Right atrium auricular region (tissue), 2 donors: ENCODE measurements at places on chromosomes 1 and 21.

DNA sequence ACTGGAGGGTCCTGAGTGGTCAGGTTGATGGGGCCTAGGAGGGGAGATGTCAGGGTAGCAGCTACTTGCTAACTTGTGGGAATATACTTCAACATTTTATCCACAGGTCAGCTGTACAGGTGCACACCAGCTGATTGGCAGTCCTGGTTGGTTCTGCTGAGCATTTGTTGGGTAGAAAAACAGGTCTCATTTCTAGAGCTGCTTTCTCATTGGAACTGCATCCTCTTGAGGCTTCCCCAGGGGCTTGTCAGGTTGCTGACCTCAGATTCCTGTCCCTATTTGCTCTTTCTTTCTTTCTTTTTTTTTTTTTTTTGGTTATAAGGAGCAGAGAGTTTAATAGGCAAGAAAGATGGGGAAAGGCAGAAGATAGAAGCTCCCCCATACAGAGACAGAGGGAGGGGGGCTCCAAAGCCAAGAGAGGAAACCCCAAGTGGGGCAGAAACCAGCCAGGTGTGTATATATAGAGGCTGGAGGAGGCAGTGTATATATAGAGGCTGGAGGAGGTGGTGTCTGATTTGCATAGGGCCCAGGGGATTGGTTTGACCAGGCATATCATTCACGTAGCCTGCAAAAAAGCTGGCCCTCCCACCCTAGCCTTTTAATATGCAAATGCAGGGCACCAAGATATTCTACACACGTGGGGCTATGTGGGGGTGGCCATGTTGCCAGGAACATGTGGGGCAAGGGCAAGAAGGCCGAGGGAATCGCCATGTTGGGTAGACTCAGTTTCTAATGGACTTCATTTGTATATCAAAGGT is 57.3 kb upstream of the STUM start:
- H3K27ac ChIP-seq = no peak overlapping the region
- H3K4me1 ChIP-seq = no peaks in the 10 kb centered on the region
- no peaks in the 10 kb centered on the region for H3K27me3 ChIP-seq
- no peak for DNase-seq

DNA sequence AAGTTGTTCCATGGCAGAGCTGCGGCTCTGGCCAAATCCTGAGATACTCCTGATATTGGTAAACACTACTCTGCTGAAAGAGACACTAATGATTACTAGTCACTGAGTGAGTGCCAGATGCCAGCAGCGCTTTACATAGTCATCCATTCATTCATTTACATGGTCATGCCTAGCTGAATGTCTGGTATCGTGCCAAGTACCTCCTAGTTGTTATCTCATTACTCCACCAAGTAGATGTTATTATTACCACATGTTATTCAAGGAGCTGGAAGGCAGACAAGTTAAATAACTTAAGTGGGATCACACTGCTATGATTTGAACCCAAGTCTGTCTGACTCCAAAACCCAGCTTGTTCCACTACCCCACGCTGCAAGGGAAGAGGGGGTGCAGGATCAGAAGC is 4.7 kb downstream of the OLFML2B start:
- DNase-seq = no peak
- H3K27ac ChIP-seq = peak overlapping the region; percentile 59
- no peaks in the 10 kb centered on the region for H3K27me3 ChIP-seq
- no peak overlapping the region for H3K4me3 ChIP-seq

GRCh38 chr1:33292726-33293340 is 28.1 kb downstream of the A3GALT2 start:
- H3K27me3 ChIP-seq = no peaks in the 10 kb centered on the region
- no peaks in the 10 kb centered on the region for H3K4me1 ChIP-seq
- peak overlapping the region; percentile 5 for H3K27ac ChIP-seq
- peaks cover 13% of the 10 kb centered on the region for H3K36me3 ChIP-seq
- H3K4me3 ChIP-seq = no peak overlapping the region

- H3K36me3 ChIP-seq = peaks cover 6% of the 10 kb centered on the region
- H3K4me3 ChIP-seq = no peak overlapping the region
- H3K27ac ChIP-seq = no peak overlapping the region
- DNase-seq = no peak
These were observed 66.7 kb downstream of the NME7 start for GRCh38 chr1:169300854-169301253.

GRCh38 chr21:44751186-44751798 is 39.9 kb upstream of the TSPEAR start:
- H3K27me3 ChIP-seq = no peaks in the 10 kb centered on the region
- H3K36me3 ChIP-seq = no peaks in the 10 kb centered on the region
- DNase-seq = no peak
- H3K4me1 ChIP-seq = no peaks in the 10 kb centered on the region
- no peak overlapping the region for H3K27ac ChIP-seq
- H3K4me3 ChIP-seq = no peak overlapping the region

DNA sequence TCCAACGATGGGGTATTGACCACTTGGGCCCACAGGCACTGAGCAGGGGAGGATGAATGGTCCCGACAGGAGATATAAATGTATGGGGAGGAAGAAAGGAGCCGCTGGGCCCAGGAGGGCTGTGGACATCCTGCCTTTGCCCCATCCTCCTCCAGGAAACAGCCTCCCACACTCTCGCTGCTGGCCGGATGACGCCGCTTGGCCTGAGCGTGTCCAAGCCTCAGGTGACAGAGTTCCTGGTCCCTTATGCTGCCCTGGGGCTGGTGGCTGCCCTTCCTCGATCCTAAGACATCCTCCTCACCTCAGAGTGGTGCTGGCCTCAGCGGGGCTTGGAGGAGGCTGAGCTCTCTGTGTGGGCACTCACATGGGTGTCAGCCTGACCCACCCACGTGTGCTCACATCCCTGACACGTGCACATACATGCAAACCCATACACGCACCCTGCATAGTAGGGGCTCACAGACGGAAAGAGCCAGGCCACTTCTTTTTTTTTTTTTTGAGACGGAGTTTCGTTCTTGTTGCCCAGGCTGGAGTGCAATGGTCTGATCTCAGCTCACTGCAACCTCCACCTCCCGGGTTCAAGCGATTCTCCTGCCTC is 5.9 kb upstream of the SERINC2 start:
- H3K4me3 ChIP-seq = no peak overlapping the region
- no peaks in the 10 kb centered on the region for H3K36me3 ChIP-seq
- no peaks in the 10 kb centered on the region for H3K27me3 ChIP-seq
- no peak overlapping the region for H3K27ac ChIP-seq
- no peak for DNase-seq

DNA sequence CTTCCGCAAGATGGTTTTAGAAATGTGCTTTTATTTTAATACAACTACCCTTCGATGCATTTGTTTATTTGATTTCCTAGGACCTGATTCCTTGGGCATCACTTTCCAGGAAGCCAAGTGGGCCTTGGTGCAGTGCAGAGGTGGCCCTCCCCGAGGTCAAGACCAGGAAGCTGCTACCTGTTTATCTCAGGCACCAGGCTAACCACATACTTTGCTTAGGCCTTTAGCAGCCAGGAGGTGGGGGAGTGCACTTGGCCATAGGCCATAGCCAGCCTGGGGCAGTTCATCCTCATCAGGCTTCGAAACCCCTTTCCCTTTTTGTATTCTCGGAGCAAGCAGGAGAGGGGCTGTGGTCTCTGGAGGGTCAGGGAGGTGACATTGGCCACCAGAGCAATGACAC is 45.4 kb downstream of the SMYD2 start:
- peak; percentile 42 for DNase-seq
- H3K36me3 ChIP-seq = no peaks in the 10 kb centered on the region
- H3K4me3 ChIP-seq = no peak overlapping the region

- no peak for DNase-seq
- peaks cover 41% of the 10 kb centered on the region for H3K4me1 ChIP-seq
- H3K27me3 ChIP-seq = no peaks in the 10 kb centered on the region
- no peak overlapping the region for H3K27ac ChIP-seq
- no peaks in the 10 kb centered on the region for H3K36me3 ChIP-seq
These were observed 4.9 kb downstream of the CAMK2N1 start for GRCh38 chr1:20480951-20481617.

DNA sequence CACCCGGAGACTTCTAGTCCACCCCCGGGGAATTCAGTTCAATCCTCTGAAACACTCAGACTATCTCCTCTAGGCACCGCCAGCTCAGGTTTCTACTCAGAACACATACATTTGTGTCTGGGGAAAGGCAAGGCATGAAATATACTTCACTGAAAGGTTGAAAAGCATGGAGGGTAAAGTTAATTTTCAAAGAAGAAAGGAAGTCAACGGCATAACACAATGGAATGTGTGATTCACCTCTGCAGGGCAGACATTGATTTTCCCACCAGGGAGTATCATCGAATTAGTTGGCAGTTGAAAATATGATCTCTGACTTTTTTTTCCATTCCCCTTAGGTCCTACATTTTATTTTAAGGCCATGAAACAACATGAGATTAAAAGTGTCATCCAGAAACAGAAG is 669.4 kb downstream of the SMYD3 start:
- H3K4me1 ChIP-seq = no peaks in the 10 kb centered on the region
- H3K27me3 ChIP-seq = no peaks in the 10 kb centered on the region
- no peak for DNase-seq
- no peaks in the 10 kb centered on the region for H3K36me3 ChIP-seq

DNA sequence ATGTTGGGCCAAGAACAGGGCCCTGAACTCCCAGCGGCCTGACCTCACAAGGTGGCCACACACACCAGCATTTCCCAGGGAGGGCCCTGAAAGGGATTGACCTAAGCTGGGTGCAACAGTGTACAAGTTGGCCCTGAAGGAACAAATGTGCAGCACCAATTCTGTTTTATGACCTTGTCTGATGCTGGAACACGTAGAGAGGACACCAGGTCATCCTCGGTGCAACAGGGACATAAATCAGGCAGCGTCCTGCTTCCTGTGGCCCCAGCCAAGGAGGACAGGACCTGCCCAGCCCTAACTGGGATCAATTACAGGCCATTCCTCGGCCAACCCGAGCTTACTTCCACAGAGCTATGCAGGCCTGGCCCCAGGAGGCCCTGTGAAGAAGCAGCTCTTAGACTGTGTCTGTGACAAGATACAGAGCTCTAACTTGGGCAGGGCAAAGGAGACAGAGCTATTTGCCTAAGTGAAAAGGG is 12.8 kb upstream of the PHC2 start:
- H3K27ac ChIP-seq = peak overlapping the region; percentile 35
- peaks cover 16% of the 10 kb centered on the region for H3K4me1 ChIP-seq
- no peaks in the 10 kb centered on the region for H3K27me3 ChIP-seq
- no peaks in the 10 kb centered on the region for H3K36me3 ChIP-seq
- no peak for DNase-seq

GRCh38 chr1:209485167-209485566 is 98.3 kb upstream of the CAMK1G start:
- no peaks in the 10 kb centered on the region for H3K27me3 ChIP-seq
- DNase-seq = no peak
- H3K4me3 ChIP-seq = no peak overlapping the region

DNA sequence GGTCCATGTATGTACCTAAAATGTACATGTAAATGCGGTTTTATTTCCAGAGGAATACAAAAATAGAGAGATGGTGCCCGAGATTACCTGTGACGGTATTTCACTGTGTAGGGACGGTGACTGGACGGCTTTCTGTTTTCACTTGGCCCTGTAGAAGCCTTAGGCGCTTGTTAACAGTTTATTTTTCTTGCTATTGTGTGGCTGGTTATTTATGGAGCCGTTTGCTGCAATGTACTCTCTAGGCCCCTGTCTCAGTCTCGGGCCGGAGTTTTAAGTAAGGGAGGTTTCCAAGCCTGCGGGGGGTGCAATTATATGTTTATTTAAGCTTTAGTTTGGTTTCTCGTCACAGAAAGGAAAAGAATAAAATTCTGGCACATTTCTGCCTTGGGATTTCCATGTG is 413 bp downstream of the EFCAB7 start:
- H3K36me3 ChIP-seq = peaks cover 4% of the 10 kb centered on the region
- peak overlapping the region; percentile 76 for H3K4me3 ChIP-seq
- DNase-seq = no peak
- no peaks in the 10 kb centered on the region for H3K27me3 ChIP-seq

DNA sequence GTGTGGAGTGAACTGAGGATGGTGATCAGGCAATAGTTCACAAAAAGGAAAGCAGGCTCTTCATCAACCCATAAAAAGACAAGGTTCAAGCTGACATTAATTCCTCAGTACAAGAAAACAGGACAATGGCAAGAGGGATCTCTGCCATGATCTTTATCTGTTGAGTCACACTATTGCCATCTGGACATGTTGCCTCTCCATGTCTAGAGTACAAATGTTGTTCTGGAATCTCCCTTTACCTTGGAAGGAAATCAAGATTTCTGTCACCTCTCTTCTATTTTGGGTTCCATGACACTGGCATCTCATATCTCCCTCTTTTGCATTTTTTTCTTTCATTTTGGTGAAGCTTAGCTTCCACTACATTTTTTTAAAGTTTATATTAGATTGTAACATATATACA is 329.1 kb downstream of the USP25 start:
- H3K4me3 ChIP-seq = no peak overlapping the region
- H3K27ac ChIP-seq = no peak overlapping the region
- H3K4me1 ChIP-seq = no peaks in the 10 kb centered on the region
- no peaks in the 10 kb centered on the region for H3K27me3 ChIP-seq

- DNase-seq = peak; percentile 11
- no peaks in the 10 kb centered on the region for H3K27me3 ChIP-seq
- H3K4me1 ChIP-seq = no peaks in the 10 kb centered on the region
- H3K4me3 ChIP-seq = no peak overlapping the region
- no peaks in the 10 kb centered on the region for H3K36me3 ChIP-seq
These were observed 34.4 kb downstream of the GLUL start for GRCh38 chr1:182357171-182357570.

DNA sequence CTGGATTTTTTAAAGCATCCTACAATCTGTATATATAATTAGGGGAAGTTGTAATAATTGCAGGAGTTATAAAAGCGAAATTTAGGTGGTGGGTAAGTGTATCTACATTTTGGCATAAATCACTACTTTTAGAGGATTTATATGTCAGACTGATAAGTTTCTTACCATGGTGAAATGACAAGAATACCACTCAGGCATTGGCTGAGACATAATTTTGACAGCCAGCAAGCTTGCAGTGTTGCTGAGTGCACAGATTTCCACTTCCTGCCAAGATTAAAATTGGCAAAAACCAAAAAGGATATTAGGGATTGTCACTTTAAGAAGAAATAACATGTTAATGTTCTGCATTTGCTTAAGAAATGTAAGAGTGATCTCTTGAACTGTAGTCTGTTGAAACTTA is 28.2 kb downstream of the NFIA start:
- no peaks in the 10 kb centered on the region for H3K36me3 ChIP-seq
- H3K4me3 ChIP-seq = no peak overlapping the region
- DNase-seq = no peak
- peak overlapping the region; percentile 50 for H3K27ac ChIP-seq
- H3K27me3 ChIP-seq = no peaks in the 10 kb centered on the region
- H3K4me1 ChIP-seq = peaks cover 32% of the 10 kb centered on the region
